NCI-H82 (cell line): ENCODE measurements at places on chromosomes 7 and 10.

DNA sequence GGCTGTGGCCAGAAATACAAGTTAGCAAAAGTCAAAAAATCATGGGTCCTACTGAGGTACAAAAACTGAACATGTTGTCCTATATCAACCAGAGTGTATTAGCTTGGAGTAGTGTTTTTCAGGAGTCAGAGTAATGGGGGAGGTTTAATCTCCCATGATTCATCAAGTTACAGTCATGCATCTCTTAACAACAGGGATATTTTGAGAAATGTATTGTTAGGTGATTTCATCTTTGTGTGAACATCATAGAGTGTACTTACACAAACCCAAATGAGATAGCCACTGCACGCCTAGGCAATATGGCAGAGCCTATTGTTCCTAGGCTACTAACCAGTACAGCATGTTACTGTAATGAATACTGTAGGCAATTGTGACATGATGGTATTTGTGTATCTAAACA, 14.9 kb upstream of the TES start:
- no peak for DNase-seq

DNA sequence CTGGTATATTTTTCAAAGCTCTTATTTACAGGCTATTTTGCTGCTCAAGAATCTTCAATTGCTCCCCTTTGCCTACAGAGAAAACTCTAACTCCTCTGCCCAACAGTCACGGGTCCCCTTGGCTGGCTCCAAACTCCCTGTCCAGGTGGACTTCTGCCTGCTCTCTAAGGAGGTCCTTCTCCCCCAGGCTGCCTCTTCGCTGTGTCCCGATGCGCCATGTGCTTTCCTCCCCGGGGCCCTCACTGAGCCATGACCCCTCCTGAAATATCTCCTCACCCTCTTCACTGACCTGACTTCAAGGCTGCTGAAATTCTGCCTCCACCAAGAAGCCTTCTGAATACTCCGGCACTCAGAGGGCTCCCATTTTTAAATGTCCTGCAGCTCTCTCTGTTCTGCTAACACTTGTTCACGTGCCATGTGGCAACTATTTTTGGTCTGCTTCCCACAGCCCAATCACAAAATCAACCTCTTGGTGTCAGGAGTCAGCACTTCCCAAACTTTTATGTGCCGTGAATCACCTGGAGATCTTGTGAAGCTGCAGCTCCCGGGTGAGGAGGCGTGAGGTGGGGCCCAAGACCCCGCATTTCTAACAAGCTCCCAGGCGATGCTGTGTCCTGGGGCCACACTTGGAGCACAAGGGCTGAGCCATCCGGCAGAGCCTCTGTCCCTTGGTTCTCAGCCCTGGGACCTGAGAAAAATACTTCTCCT, 85.7 kb upstream of the COL13A1 start:
- DNase-seq, result no peak

- peak; percentile 73 for DNase-seq
Measured at GRCh38 chr7:100088621-100089457, at the start of gene COPS6. TSS of gene COPS6 (plus strand) at chr7:100088969. CDS start at chr7:100088991, 22 bp downstream.

GRCh38 chr7:127976056-127976737, 55.0 kb downstream of the LRRC4 start:
- DNase-seq, result peak; percentile 90

GRCh38 chr7:100126239-100126930, 382 bp upstream of the MBLAC1 start:
- no peak for DNase-seq

DNA sequence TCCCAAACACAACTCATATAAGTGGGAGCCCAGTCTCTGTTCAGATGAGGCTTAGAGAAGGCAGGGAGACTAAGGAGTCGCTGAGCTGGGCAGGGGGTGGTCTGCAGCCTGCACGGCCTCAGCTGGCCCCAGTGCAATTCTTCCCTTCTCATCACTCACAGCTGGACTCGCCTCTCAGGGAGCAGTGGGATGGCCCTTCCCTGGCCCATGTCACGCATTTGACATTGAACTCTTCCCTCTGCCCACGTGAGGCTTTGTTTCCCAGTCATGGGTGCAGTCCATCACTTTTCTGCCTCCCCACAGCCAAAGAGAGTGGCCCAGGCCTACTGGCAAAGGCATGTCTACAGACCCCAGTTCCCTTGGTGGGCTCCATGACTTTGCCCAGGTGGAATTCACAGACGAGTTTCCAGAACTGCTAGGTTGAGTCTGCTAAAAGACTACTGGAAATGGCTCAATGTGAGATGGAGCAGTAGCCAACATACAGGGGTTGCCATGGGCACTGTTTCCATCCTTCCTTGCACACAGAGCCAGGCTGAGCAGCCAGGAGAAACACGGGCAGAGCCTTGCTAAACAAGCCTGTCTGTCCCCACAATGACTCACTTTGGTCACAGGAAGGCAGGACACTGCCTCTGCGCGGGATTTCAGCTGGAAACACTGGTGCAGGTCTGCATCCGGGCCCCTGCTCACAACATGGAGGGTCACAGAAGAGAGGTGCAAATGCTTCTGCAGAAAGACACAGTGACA, 90.1 kb downstream of the OAT start:
- no peak for DNase-seq

DNA sequence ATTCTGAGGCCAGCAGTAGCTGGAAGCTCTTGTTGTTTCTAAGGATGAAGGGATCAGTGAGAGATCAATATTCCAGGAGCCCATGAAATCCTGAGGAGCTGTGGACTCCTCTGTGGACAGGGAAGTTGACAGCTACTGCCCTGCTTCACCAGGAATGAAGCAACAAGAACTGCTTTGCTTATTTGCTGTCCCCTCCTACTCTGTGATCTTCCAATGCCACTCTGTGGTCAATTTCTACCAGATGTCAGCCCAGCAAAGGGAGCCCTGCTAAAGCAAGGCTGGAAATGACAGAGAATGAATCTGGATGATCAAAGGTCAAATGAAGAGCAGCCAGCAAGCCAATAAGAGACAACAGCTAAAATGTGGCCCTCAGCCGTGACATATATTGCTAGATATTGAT, 227.5 kb upstream of the CHRM2 start:
- DNase-seq, result peak; percentile 1

DNA sequence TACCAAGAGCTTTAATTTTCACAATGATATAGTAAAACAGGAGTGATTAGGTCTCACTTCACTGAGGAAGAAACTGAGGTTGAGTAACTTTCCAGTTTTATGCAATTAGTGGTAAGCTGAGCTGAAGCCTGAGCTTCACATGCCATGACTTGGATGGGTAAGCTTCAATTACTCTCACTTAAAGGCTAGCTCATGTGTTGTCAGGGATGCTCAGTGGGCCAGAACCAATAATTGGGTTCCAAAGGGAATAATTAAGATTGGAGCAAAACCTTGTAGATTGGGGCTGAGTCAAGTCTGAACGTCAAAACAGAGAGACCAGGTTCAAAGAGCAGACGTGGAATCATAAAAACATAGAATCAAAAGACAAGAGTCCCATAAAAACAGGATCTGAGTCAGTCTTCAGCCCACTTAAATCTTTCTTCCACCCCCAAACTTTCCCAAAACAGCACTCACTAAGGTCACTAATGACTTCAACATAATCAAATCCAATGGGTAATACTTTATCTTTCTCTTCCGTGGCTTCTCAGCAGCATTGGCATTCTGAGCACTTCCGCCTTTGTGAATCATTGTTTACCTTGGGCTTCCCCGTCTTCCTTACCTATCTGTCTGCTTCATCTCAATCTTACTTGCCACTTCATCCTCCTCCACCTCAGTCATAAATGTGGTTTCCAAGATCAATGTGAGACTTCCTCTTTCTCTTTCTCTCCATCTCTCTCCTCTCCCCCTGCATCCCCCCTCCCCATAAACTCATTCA, 23.0 kb upstream of the EGFR start:
- no peak for DNase-seq

- DNase-seq, result no peak
Measured at GRCh38 chr10:80737209-80737608, 199.5 kb downstream of the SH2D4B start.

- no peak for DNase-seq
Measured at GRCh38 chr7:158847451-158847866, 8.9 kb upstream of the DYNC2I1 start.

- no peak for DNase-seq
Measured at GRCh38 chr10:5741276-5741675, 56.6 kb downstream of the TASOR2 start.

DNA sequence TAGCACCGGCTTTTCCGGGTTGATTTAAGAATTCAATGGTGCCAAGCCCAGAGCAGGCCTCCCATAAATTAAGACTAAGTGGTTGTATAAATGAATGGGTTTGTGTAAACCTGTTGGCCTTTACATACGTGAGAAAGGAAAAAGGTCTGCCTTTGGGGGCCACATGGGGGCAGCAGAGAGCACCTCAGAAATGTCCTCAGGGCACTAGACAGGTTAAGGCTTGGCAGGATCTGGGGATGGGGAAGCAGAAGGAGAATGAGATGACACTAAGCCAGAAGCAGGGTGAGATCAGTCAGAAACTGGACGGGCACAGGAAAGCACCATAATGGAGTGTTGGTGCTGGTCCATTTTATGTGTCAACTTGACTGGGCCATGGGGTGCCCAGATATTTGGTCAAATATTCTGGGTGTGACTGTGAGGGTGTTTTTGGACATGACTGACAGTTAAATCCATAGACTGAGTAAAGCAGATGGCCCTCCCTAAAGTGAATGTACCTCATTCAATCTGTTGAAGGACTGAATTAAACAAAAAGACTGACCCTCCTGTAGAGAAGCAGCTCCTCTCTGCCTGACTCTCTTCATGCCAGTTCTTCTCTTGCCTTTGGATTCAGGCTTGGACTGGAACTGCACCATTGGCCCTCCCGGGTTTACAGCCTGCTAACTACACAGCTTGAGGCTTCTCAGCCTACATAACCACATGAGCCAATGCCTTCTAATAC, 58.9 kb downstream of the FRMPD2 start:
- DNase-seq, result peak; percentile 66

DNA sequence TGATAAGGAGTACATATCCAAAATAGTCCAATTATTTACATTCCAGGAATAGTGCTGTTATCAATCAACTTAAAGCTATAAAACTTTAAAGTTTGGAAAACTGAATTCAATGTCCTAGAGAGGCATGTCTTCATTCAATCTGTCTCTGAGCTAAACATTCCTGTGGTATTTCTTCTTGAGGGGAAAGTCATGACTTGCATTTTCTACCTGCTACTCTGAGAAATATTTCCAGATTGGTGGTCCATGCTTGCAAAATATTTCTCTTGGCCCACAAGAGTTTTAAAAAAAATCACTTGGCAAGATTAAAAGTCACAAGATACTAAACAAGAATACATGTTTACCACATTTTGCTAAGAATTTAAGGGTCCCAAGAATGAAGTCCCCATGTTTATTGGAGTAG, 63.6 kb upstream of the HGF start:
- no peak for DNase-seq

DNA sequence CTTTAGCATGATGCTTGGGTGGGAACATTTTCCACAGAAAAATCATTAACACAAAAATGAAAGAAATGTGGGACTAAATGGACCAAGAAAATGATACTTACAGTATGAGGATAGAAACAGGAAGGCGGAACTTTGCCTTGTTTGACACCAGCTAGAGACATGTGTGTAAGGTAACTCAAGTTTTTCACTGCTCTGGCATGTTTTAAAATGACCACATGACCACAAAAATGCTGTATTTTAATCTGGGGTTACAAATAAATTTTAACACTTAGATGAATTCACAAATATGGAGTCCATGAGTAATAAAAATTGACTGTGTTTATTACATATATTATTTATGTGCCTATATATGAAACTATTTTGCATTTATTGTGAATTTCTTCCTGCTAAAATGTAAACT, 100.9 kb upstream of the PHYHIPL start:
- no peak for DNase-seq

DNA sequence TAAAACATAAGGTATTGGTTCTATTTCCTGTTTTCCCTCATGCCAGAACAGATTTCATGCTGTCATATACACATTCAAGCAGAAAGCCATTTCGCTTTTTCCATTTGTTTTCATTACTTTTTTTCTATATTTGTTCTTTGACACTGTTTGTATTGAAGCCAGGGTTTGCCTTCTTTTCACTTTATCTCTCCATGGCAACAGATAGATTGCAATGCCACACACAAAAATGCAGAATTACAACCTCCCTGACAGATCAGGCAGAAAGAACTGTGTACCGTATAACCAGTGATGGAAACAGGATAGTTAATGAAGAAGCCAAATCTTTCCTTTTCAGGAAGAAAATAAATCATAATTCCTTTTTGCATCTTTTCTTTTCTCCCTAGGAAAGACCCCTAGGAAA, 103.0 kb upstream of the PCGF5 start:
- no peak for DNase-seq

DNA sequence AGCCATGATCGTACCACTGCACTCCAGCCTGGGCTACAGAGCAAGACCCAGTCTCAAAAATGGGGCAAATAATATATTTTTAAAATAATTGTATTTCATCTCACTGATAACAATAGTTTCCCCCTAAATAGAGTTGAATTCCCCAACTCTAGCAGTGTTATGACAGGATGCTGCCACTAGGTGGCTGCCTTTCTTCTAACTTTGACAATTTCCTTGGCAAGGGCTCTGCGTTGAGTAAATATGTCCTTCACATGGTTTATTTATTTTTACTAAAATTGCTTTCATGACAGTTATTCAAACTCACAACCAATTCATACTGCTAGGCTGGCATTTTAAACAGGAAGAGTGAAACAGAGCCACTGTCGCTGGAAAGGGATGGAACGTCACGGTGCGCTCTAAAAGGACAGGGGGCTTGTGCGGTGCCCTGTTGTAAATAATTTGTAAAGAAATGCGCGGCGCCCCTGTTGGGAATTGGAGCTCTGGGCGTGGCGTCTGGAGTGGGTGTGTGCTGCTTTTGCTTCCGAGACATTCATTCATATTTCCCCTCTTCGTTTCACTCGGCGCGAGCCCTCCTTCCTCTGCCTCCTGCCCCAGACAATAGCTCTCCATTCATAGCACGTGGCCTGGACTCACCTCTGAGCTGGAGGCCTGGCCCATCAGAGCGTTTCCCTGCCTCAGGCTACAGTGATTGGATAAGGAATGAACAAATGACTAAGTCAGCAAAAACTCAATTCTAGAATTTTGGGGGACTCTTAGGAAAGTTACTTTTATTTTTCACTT, 20.5 kb upstream of the PITRM1 start:
- peak; percentile 46 for DNase-seq

GRCh38 chr10:62098278-62099121, 170.1 kb downstream of the RTKN2 start:
- DNase-seq, result no peak
